ENCODE measurements at places on chromosomes 3 and 15. TPM values are rescaled to one million over a fixed set of nuclear protein-coding genes. Genes with fewer than 3 reads are reported as not detected.

Gene UCN2
- total RNA-seq, result 0.54 TPM

Gene CP
- 0.28 TPM for total RNA-seq

Gene ZFAND6
- total RNA-seq, result 88.6 TPM

Gene NMNAT3
- total RNA-seq, result 0.36 TPM

Gene TRAT1
- total RNA-seq, result not detected

Gene B3GALNT1
- 8.2 TPM for total RNA-seq

Gene CCK
- not detected for total RNA-seq

Gene NIT2
- 13.3 TPM for total RNA-seq

Gene EOMES
- not detected for total RNA-seq

Gene MITF
- 13.3 TPM for total RNA-seq

Gene POPDC2
- under 0.01 TPM for total RNA-seq

Gene SENP7
- 8.4 TPM for total RNA-seq

Gene DPPA2
- total RNA-seq, result not detected

Gene NR2E3
- total RNA-seq, result under 0.01 TPM

Gene APBA2
- total RNA-seq, result 27.8 TPM

Gene ADGRG7
- total RNA-seq, result not detected

GRCh38 chr3:133042778-133043177, 4.6 kb downstream of the TMEM108 start:
- peak; percentile 8 for DNase-seq
- no peak overlapping the region for H3K4me3 ChIP-seq
- H3K4me1 ChIP-seq, result no peaks in the 10 kb centered on the region
- H3K27ac ChIP-seq, result no peak overlapping the region

DNA sequence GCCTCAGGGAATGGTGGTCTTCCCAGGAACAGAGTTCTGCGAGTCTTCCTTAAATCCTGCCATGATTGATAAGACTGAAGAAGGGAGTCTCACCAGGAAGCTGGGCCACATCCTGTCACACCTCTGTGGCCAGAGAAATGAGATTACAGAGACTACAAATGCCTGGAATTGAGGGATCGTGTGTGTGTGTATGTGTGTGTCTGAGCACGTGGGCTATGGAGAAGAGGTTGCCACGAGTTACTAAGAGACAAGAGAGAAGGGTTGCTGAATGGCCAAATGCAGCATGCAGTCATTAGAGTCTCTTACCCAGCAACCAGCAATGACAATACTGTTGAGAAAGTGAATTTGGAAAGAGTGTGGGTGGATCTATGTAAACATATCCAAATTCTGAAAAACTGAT, 443.1 kb downstream of the MFSD1 start:
- no peaks in the 10 kb centered on the region for H3K36me3 ChIP-seq
- H3K27me3 ChIP-seq, result no peaks in the 10 kb centered on the region
- H3K4me1 ChIP-seq, result no peaks in the 10 kb centered on the region
- H3K4me3 ChIP-seq, result no peak overlapping the region

GRCh38 chr15:59124261-59124660, 19.3 kb downstream of the CCNB2 start:
- no peaks in the 10 kb centered on the region for H3K4me1 ChIP-seq
- no peak overlapping the region for H3K27ac ChIP-seq
- H3K4me3 ChIP-seq, result no peak overlapping the region
- no peaks in the 10 kb centered on the region for H3K27me3 ChIP-seq
- DNase-seq, result no peak
- H3K36me3 ChIP-seq, result peaks cover 8% of the 10 kb centered on the region

DNA sequence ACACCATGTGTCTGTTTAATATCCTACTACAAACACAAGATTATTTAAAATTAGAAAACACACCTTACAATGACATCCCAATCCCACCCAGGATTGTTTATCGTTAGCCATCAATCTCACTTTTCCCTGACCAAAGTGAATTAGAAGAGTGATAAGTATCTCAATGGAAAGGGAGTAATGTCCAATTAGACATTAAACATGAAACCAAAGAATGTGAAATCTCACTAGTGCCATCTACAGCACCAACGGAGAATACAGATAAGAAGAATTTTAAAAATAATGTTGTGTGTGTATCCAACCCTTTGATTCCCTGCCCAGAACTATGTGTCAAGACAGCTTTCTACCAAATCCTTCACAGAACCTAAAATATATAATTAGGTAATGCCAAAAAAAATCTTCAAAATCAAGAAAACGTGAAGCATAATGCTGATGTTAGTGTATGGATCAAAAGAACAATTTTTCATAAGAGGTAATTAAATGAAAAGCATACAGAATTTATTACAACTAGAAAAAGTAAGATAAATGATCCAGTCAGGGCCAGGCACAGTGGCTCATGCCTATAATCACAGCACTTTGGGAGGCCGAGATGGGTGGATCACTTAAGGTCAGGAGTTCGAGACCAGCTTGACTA, 64.2 kb downstream of the SCAPER start:
- H3K4me3 ChIP-seq, result no peak overlapping the region
- no peaks in the 10 kb centered on the region for H3K4me1 ChIP-seq
- H3K27me3 ChIP-seq, result no peaks in the 10 kb centered on the region
- DNase-seq, result peak; percentile 64

DNA sequence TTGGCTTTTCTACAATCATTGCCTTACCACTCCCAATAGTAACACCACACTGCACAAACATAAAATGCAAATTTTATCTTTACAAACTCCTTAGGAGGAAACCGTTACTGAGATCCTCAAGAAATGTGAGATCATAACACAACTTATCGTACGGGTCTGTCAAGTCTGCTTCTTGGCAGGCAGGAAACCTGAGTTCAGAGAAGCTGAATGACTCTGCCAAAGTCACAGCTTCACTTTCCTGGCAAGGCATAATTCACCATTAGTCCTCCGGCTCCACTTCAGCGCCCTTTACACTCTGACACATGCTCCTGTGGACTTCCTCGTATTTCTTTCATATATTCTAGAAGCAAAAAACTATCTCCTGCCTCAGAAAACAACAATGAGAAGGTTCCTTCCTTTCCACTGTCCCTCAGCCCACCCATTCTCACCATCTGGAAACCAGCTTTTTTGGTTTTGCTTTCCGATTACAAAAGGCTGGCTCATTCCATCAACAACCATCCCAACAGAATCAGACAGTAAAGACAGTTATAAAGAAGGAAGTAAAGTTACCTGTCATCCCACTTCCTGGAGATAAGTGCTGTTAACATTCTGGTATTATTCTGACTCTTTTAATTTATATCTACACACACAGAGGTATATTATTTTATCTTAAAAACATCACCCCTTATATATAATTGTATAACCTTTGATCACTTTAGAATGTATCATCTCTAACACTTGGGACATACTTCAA, 223.4 kb downstream of the STT3B start:
- no peaks in the 10 kb centered on the region for H3K27me3 ChIP-seq
- DNase-seq, result no peak
- H3K4me3 ChIP-seq, result no peak overlapping the region

DNA sequence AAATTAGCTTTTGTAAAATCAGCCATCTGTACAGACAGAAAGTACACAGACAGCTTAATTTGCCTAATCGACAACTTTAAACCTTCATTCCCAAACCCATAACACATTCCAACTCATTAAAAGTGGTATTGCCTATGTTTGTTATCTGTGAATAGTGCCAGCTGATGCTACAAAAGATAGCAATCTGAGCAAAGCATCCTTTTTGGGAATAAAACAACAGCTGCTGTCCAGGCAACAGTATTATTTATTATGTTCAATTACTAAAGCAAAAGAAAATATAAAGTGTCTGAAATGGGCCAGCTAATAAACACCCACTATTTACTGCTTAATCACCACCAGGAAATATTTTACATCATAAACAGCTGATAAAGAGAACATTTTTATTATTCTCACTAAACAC, 134.8 kb upstream of the ABI3BP start:
- H3K27ac ChIP-seq, result no peak overlapping the region
- H3K27me3 ChIP-seq, result no peaks in the 10 kb centered on the region
- H3K4me1 ChIP-seq, result no peaks in the 10 kb centered on the region
- H3K4me3 ChIP-seq, result no peak overlapping the region
- H3K36me3 ChIP-seq, result no peaks in the 10 kb centered on the region
- DNase-seq, result no peak

GRCh38 chr3:146781606-146782005, 176.5 kb upstream of the PLSCR5 start:
- no peaks in the 10 kb centered on the region for H3K27me3 ChIP-seq
- H3K4me1 ChIP-seq, result no peaks in the 10 kb centered on the region
- no peak overlapping the region for H3K27ac ChIP-seq
- no peaks in the 10 kb centered on the region for H3K36me3 ChIP-seq

GRCh38 chr15:33866101-33866737, 102.1 kb upstream of the CHRM5 start:
- no peak overlapping the region for H3K27ac ChIP-seq
- peak; percentile 36 for DNase-seq
- H3K27me3 ChIP-seq, result no peaks in the 10 kb centered on the region
- H3K36me3 ChIP-seq, result no peaks in the 10 kb centered on the region
